ENCODE measurements at places on chromosomes 4 and X. TPM values are rescaled to one million over a fixed set of nuclear protein-coding genes. Genes with fewer than 3 reads are reported as not detected.

- DNase-seq = no peak
Measured at GRCh38 chrX:19727887-19728648, 159.3 kb downstream of the SH3KBP1 start.

DNA sequence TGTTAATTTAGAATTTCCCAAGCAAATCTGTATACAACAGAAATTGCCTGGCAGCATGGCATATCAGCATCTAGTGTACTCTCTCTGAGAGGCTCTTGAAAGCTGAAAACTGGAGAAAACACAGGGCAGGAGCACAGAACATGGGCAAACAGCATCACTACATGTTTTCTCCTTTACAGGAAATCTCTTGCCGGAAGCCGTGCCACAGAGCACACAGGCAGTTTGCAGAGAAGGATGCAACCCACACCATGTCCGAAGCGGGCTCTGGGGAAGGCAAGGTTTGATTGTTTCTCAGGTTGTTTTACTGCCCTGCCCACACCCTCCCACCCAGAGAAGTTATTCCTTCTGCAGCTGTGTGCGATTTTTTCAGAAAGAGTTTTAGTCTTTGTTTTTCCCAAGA, 41.1 kb upstream of the FAM9C start:
- no peak for DNase-seq

KIAA1210 gene
- total RNA-seq = not detected

STATH gene
- not detected for total RNA-seq

SOD3 gene
- 86.8 TPM for total RNA-seq
